M059J (cell line): ENCODE measurements at places on chromosomes 5 and 9.
A peak's percentile ranks its signal among the peaks of the same experiment; 100 is the strongest.

- DNase-seq, result no peak
Measured at GRCh38 chr5:3122216-3122615, 370.7 kb upstream of the IRX2 start.

GRCh38 chr5:84290161-84290560 is 94.5 kb downstream of the EDIL3 start:
- peak; percentile 93 for DNase-seq

- no peak for DNase-seq
Measured at GRCh38 chr9:35619800-35620158, 1.6 kb upstream of the CD72 start.

DNA sequence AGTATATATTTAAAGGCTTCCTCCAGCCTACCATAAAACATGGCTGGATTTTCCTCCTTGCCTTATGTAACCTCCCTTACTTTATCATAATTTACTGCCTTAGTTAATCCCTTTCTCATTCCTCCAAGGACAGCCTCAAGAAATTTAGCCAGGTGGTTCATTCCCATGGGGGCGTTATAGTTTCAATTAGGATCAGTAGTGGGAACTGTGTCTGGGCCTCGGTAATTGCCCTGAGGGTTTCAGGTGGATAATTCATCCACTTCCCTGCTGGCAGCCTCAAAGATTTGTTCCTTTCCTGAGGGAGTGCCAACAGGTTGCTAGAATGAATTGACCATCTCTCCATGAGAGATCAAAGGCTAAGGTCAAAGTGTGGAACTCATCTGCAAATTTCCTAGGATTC is 4.3 kb upstream of the GM2A start:
- no peak for DNase-seq

DNA sequence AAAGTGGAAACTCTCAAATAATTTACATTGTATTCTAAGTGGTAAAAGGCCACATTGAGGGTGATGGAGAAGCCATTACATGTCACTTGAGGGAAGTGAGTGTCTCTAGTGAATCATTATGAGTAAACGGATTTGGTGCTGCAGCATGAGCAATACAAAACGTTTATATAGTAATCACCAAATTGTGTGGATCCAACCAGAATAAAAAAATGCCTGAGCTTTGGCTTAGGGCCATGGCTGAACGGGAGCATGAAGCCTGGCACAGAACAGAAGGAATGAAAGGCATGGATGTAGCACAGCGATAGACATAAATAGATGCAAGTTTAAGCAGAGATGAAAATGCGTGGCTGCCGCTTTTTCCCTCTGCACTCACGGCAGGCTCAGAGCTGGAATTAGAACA is 58.3 kb downstream of the PTTG1 start:
- peak; percentile 87 for DNase-seq

- DNase-seq, result no peak
Measured at GRCh38 chr9:8907868-8908267, 1108.3 kb upstream of the DMAC1 start.

- peak; percentile 45 for DNase-seq
Measured at GRCh38 chr5:1386274-1386717, 41.4 kb upstream of the CLPTM1L start.

DNA sequence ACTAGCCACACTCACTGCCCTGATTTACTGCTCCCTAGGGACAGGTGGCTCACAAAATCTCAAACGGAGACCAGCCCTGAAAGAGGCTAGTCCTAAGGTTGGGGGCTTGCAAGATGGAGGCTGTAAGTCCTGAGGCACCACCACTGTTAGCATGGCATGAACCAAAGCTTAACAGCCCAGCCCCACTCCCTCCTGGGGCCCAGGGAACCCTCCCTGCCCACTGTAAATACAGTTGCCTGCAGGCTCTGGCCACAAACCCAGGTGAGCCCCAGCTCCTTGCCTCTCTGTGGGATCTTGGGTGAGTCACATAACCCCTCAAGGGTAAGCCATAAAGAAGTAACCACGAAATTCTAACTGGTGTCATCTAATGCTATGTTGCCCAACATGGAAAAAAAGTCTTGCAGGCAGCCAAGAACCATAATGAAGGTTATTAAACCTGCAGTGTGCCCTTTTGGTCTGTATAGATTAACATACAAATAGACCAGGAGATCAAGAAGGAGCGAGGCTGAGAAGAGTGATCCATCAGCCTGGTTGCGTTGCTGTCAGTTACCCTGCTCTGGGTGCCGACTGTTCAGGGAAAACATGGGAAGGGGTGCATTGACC is 1.7 kb upstream of the POMT1 start:
- DNase-seq, result peak; percentile 98

GRCh38 chr9:136011703-136012496 is 50.7 kb upstream of the UBAC1 start:
- DNase-seq, result no peak

DNA sequence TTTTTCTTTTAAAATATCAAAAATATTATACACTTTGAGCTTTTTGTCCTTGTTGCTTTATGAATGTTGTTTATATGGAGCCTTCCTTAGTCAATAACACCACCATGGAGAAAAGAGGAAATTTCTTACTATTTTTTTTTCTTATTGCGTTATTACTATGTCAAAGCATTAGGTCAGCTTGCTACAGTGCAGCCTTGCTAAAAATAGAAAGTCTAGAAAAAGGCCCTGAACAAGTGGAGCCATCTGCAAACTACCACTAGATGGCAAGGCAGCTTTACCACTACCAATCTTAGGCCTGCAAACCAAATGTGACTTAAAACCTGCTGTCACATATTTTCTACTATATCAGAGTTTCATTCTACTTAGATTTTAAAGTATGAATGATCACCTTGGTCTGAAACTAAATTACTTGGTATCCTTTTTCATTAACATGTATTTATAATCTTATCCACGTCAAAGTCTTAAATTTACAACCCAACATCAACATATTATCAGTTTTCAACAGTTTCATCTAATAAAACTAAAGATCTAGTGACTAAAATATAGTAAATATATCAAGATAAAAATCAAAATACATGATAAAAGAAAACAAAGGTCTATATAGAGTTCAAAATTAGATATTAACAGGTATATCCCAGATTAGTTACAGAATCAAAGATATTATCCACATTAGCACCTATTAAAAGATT is 113.1 kb upstream of the ACOT12 start:
- DNase-seq, result peak; percentile 74

- DNase-seq, result no peak
Measured at GRCh38 chr5:128537221-128537999, 635 bp downstream of the FBN2 start.

DNA sequence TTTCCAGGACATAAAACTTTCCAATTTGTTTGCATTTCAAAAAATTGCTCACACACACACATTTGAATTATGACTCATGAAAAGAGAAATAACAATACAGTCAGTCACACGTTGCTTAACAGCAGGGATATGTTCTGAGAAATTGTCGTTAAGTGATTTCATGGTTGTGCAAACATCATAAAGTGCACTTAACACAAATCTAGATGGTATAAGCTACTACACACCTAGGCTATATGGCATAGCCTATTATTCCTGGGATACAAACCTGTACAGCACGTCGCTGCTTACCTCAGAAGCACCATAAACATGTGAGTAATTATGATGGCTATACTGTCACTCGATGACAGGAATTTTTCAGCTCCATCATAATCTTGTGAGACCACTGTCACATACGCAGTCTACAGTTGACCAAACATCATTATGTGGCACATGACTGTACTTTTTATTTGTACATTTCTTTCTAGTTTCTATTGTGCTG is 378.2 kb downstream of the ACTL7B start:
- peak; percentile 69 for DNase-seq

DNA sequence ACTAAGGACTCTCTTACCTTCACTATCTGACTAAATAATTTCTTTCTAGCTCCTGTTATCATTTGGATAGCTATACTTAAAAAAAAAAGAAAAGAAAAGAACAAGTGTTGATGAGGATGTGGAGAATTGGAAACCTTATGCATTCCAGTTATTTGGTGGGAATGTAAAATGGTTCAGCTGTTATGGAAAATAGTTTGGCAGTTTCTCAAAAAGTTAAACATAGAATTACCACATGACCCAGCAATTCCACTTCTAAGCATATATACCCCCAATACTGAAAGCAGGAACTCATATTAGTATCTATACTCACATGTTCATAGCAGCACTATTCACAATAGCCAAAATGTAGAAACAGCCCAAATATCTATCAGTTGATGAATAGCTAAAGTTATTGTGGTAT is 61.1 kb downstream of the GNA14 start:
- no peak for DNase-seq

- no peak for DNase-seq
Measured at GRCh38 chr5:156363861-156364260, 36.9 kb downstream of the SGCD start.

DNA sequence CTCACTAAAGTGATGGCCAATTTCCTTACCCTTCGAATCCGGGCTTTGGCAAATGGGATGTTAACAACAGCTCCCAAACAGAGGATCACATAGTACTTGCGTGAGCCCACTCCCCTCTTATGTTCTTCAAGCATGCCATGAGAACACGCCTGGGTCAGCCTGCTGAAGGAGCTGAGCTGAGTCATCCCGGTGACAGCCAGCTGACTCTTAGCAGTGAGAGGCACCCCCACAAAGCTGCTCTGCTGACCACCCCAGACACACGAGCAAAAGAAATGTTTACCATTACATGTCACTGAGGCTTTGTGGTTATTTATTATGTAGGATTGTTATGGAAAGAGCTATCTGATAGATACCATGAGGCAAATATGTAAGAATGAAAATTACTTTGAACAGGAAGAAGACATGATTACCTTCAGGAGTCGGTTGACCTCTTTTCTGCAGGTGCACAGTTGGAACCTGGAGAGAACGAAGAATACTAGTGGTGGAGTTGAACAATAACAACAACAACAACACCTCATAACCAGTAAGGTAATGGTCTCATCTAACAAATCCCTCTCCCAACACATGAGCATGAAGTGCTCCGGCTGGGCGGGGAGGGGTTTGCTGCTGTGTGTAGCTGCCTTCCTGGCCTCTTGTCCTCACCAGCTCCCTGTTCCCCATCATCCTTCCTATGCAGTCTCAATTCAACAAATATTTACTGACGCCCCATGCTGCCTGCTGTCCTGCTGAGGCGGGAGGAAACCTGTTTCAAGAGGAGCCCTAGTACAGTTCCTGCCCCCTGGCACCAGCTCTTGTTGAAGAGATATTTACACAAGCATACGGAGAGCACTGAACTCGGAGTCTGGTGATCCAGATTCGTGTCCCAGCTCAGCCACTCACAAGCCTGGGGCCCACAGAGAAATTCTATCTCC is 69.4 kb upstream of the LHFPL2 start:
- no peak for DNase-seq

GRCh38 chr5:54206580-54207229 is 103.7 kb downstream of the ARL15 start:
- no peak for DNase-seq

DNA sequence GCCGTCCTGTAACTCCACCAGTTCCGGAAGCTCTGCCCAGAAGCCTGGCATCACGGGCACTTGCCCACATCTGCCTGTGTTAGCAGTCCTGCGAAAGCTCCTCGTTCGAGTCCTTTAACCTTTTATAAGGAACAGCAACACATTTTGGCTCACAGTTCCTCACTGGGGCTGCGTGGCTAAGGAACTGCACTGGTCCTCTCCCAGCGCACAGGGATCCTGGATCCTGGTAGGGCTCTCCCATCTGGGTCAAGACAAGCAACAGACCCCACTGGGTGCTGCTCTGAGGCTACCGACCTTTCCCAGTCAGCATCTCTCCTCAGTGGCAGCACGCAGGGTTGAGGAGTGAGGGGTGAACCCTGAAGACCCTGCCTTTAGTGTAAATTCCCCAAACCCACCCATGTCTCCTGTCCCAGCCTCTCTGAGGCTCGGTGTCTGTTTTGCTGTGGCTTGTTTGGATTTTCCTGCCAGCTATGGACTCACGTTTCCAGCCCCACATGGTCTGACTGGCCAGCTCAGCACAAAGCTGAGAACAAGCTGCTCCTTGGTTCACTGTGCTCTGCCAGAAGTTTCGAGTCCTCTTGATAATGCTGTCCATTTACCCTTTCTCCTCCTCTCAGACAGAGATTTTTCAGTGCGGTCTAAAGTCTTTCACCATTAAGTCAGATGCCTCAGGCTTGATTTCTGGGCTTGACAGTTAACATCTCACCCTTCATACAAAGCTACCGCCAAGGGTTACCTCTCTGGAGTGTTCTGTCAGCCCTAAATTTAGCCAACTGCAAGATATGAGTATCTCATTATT is 80.0 kb downstream of the AK8 start:
- DNase-seq, result peak; percentile 23
